ENCODE measurements at places on chromosomes 7 and 10.
A peak's percentile ranks its signal among the peaks of the same experiment; 100 is the strongest.

- DNase-seq: no peak
- H3K4me1 ChIP-seq: peaks cover 15% of the 10 kb centered on the region
- H3K27ac ChIP-seq: no peak overlapping the region
- H3K36me3 ChIP-seq: no peaks in the 10 kb centered on the region
These were observed 1.5 kb downstream of the HDAC9 start for GRCh38 chr7:18497082-18497481.

DNA sequence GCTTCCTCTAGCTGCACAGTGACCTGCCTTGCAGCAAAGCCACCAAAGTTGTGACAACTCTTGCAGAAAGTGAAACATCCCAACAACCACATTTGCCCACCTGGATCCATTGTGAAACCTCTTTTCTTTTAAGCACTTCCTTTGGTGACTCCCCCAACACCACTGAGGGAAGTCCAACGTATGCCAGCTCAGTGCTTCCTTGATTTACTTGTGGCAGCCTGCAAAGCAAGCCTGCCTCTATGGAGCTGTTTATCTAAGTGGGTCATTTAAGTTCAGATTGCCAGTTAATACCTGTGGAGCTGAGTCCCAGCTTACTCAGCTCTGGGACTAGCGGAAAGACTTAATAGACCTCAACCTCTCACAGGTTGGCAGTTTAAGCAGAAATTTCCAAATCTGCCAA lies 230.8 kb upstream of the GHITM start:
- DNase-seq: no peak
- no peak overlapping the region for H3K4me3 ChIP-seq
- no peak overlapping the region for H3K27ac ChIP-seq
- no peaks in the 10 kb centered on the region for H3K27me3 ChIP-seq

- no peaks in the 10 kb centered on the region for H3K36me3 ChIP-seq
- no peak for DNase-seq
- H3K4me1 ChIP-seq: no peaks in the 10 kb centered on the region
- no peaks in the 10 kb centered on the region for H3K27me3 ChIP-seq
- no peak overlapping the region for H3K4me3 ChIP-seq
These were observed 283.4 kb downstream of the GPR37 start for GRCh38 chr7:124482229-124482628.

GRCh38 chr10:12661671-12662070 lies 312.3 kb downstream of the CAMK1D start:
- H3K27ac ChIP-seq: no peak overlapping the region
- no peaks in the 10 kb centered on the region for H3K27me3 ChIP-seq
- no peak overlapping the region for H3K4me3 ChIP-seq
- H3K4me1 ChIP-seq: no peaks in the 10 kb centered on the region

GRCh38 chr7:112635742-112636141 lies 154.5 kb downstream of the TMEM168 start:
- H3K36me3 ChIP-seq: no peaks in the 10 kb centered on the region
- no peak overlapping the region for H3K4me3 ChIP-seq
- H3K27ac ChIP-seq: no peak overlapping the region

GRCh38 chr10:124896751-124897150 lies 45.2 kb upstream of the ZRANB1 start:
- no peak overlapping the region for H3K4me3 ChIP-seq
- H3K4me1 ChIP-seq: no peaks in the 10 kb centered on the region
- DNase-seq: no peak
- peaks cover 5% of the 10 kb centered on the region for H3K27me3 ChIP-seq
- H3K27ac ChIP-seq: no peak overlapping the region

DNA sequence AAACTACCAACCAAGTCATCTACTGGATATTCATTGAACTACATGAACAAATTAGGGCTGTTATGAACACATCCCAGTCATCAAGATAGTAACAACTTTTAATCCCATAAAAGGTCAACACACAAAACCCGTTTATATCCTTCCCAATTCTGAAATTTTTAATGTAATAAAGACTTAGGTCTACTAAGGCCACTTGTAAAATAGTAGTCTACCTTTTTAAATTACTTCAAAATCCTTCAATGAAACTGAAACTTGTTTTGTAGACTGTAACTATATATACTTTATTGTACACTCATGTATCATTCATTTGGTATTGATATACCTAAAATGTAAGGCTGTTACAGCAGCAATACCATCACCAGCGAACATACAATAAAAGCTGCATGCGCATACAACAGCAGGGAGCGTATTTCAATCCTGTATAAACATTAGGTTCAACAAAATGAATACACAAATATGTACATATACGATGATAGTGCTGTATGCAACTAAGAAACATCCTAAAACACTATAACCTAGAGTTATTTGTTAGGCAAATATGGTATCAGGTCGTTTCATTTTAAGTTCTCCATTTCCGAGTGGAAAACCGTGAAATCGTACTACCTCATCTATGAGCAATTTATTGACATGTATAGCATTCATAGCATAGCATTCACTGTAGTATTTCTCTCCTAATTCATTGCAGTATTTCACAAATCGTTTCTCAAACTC lies 973 bp downstream of the ATAD1 start:
- H3K27me3 ChIP-seq: no peaks in the 10 kb centered on the region
- no peak for DNase-seq
- no peaks in the 10 kb centered on the region for H3K36me3 ChIP-seq
- H3K27ac ChIP-seq: peak overlapping the region; percentile 87

DNA sequence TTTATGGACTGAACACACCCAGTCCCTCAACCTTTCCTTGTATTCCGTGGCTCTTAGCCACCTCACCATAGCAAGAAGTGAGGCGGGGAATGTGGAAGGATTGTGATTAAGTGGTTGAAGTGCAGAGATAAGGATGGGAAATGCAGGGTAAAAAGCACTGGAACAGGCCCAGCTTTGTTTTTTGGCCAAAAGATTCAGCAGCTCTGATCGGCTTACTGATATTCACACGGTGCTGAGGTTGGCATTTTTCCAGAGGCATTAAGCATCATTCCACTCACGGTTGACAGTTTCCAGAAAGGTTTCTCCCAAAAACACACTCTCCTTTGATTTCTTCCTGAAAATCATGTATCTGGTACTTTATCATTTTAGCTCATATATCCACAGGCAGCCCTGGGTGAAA lies 544.2 kb downstream of the CNTNAP2 start:
- H3K27me3 ChIP-seq: no peaks in the 10 kb centered on the region
- no peaks in the 10 kb centered on the region for H3K4me1 ChIP-seq
- H3K36me3 ChIP-seq: no peaks in the 10 kb centered on the region
- no peak overlapping the region for H3K4me3 ChIP-seq
- no peak for DNase-seq

GRCh38 chr7:117837841-117838240 lies 35.4 kb downstream of the CTTNBP2 start:
- no peak overlapping the region for H3K27ac ChIP-seq
- H3K36me3 ChIP-seq: no peaks in the 10 kb centered on the region
- H3K27me3 ChIP-seq: no peaks in the 10 kb centered on the region

All from astrocyte (in vitro differentiated cells and primary cell).